Naive thymus-derived CD4-positive, alpha-beta T cell (primary cell): ENCODE measurements at places on chromosomes 1 and 21.

GRCh38 chr1:66764994-66765578 lies 12.8 kb downstream of the DYNLT5 start:
- DNase-seq = peak; percentile 62

DNA sequence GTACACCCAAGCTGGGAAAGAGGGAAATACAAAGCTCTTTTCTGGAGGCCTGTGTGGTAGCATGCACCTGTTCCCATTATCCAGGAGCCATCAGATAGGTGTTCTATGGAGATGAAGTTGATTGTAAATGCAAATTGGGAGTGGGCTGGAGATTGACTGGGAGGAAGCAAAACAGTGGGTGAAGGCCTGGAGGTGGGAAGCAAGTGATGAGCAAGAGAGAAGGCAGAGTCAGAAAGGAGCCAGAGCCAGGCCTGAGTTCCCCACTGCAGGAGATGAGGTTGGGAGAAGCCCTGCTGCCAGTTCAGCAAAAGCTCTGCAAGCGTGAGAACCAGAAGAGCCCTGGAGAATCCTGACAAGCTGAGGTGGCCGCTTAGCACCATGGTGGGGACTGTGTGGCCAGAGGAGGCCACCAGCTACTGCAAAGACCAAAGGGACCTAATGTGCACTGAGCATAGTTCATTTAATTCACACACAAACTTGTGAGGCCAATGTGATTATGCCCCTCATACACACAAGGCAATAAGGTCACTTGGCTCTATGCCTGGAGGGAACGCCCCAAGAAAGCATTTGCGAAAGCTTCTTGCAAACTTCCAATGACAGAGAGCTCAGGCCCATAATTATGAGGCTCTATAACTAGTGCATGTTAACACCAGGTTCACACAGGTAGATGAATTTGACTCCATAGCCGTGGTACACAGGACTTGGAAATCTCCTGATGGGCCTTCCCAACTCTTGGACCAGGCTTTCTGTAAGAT lies 73.0 kb upstream of the GRIK3 start:
- no peak for DNase-seq

- no peak for DNase-seq
These were observed 50.4 kb downstream of the CTTNBP2NL start for GRCh38 chr1:112446411-112446810.

- DNase-seq = peak; percentile 74
These were observed 4.3 kb upstream of the C1QTNF12 start for GRCh38 chr1:1250786-1251284.

- DNase-seq = no peak
These were observed 11.1 kb upstream of the ETV3L start for GRCh38 chr1:157110686-157111085.

DNA sequence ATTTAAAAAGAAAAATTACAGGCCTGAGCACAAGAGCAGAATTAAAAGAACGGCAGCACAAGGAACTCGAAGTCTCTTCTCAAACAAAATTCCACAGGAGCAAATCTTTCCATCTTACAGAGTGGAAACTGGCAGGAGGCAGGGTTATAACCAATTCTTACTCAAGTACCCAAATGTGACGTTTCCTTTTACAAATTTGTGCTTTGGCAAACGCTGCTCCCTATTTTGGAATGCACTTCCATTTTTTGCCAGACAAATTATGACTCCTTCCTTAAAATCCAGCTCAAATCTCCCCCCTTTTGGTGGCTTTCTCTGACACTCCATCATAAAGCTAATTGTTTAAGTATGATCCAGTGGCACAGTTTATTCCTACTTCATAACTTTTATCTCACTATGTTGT lies 7.8 kb downstream of the ERI3 start:
- no peak for DNase-seq

DNA sequence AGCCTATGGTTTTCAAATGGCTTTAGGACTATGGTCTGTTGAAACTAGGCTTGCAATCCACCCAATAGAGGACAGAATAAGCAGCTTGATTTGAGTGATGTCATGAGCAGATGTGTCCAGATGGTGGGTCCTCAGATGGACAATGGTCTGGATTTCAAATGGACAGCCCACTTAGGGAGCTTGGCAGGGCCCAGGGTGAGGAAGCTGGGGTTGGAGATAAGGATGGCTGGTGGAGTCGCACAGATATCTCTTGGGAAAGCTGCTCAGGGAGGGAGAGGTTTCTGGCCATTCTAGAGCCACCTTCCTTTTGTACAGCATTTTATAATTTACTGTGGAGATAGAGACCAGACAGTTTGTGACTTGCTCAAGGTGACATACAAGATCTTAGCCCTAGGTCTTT lies 55.0 kb downstream of the NFASC start:
- no peak for DNase-seq

GRCh38 chr1:67723126-67723525 lies 38.1 kb downstream of the GADD45A start:
- DNase-seq = no peak
